Stimulated activated CD8-positive, alpha-beta memory T cell treated with anti-CD3 and anti-CD28 coated beads, Interleukin-7, amount 100 ng/mL, for 24 hours (primary cell): ENCODE measurements at places on chromosomes 3 and 15.

GRCh38 chr15:25022233-25022632 is 67.4 kb downstream of the SNRPN start:
- DNase-seq = no peak

DNA sequence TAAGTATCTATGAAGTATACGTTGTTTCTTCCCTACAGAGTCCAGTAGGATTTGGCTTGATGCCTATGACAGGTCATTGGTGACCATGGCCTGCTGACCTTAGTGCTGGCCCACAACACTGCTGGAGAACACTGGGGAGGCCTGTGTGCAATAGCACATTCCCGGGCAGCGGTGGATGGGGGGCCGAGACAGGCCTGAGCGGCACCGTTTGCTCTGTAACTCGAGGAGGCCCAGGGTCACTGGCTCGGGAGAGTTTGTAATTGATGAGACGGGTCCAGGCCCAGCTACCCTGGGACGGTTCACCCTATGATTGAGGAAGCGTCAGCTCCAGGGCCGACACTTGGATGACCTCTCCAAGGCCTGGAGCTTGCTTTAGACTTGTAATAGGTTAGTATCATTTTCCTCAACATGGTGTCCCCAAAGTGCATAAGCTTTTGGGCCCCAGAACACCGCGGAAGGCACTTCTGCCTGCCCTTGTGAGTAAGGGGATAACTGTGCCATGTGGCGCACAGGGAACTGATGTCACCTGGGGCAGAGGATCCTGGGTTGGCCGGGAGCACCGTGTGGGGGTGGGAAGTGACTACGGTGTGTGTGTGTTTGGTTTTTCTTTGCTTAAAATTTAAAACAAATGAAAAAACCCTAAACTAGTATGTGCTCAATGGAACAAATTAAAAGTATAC is 12.0 kb downstream of the TRPM1 start:
- DNase-seq = no peak

- DNase-seq = no peak
Observed at GRCh38 chr3:43180694-43181093, 74.8 kb upstream of the POMGNT2 start.

DNA sequence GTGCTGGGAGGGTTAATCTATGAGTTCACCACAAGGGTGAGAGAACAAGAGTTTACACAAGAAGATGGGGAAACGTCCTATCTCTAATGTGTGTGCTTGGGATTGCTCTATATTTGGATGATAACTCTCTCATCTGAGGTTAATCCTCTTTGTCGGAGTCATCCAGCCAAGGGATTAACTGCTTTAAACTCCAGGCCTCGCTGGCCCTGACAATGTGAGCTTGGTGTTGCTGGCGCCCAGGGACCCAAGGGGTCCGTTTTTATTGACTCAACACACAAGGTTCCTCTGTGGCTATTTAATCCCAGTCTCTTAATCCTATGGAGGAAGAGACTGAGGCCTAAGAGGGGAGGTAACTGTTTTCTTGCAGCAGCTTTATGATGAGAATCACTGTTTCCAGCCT is 14.2 kb downstream of the SV2B start:
- DNase-seq = no peak

- no peak for DNase-seq
Observed at GRCh38 chr3:38578081-38578475, 71.4 kb downstream of the SCN5A start.

GRCh38 chr15:77022646-77023575 is 28.0 kb downstream of the PSTPIP1 start:
- DNase-seq = no peak

- DNase-seq = no peak
Observed at GRCh38 chr3:44185396-44185915, 56.2 kb upstream of the TOPAZ1 start.

GRCh38 chr3:13193320-13194284 is 120.4 kb upstream of the IQSEC1 start:
- DNase-seq = no peak

DNA sequence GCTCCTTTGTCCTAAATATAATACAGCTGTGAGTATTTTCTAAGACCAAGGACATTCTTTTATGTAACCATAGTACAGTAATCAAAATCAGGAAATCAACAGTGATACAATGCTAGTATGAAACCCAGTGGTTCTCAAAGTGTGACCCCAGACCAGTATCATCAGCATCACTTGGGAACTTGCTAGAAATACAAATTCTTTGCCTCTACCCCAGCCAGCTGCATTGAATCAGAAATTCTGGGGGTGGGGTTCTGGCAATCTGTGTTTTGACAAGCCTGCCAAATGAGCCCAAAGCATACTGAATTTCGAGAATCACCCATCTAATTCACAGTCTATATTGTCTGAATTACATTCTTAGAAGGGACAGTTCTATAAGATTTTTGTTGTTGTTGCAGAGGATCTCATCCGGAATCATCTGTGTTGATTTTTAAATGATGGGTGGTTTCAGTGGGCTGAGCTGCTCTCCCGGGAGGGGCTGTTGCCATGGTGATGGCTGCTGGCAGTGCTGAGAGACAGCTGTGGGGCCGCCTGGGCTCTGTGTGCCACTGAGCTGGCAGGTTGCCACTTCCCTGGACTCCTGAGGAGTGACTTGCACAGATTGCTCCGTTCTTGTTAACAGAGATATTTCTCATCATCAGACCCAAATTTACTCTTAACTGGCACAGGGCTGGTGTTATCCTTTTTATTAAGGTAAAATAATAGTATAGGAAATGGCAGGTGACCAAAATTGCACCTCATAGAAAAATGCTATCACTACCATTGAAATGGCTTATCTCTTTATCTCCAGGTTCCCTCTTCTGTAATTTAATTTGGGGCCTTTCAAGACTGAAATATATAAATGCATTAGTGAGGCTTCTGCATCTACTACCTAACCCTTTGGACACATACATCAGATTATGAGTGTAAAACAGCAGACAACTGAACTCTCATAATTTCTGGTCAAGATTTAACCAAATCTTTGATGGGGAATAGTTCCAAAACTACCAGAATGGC is 56.5 kb downstream of the NEK11 start:
- DNase-seq = no peak

DNA sequence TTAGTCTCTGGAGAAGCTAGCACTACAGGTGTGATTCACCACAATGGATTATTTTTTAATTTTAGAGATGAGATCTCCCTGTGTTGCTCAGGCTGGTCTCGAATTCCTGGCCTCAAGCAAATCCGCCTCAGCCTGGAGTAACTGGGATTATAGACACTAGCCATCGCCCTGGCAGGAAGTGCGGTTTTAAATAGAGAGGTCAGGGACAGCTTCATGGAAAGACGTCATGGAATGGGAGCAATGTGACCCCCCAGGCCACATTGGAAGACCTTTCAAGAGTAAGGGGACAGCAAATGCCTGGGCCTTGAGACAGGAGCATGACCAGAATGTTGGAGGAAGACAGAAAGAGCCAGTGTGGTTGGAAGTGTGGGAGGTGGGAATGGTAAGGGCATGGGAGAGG is 2.2 kb upstream of the ISG20 start:
- no peak for DNase-seq

GRCh38 chr15:58517682-58518525 is 86.1 kb downstream of the LIPC start:
- DNase-seq = no peak

- DNase-seq = no peak
Observed at GRCh38 chr3:43176666-43177065, 70.8 kb upstream of the POMGNT2 start.

DNA sequence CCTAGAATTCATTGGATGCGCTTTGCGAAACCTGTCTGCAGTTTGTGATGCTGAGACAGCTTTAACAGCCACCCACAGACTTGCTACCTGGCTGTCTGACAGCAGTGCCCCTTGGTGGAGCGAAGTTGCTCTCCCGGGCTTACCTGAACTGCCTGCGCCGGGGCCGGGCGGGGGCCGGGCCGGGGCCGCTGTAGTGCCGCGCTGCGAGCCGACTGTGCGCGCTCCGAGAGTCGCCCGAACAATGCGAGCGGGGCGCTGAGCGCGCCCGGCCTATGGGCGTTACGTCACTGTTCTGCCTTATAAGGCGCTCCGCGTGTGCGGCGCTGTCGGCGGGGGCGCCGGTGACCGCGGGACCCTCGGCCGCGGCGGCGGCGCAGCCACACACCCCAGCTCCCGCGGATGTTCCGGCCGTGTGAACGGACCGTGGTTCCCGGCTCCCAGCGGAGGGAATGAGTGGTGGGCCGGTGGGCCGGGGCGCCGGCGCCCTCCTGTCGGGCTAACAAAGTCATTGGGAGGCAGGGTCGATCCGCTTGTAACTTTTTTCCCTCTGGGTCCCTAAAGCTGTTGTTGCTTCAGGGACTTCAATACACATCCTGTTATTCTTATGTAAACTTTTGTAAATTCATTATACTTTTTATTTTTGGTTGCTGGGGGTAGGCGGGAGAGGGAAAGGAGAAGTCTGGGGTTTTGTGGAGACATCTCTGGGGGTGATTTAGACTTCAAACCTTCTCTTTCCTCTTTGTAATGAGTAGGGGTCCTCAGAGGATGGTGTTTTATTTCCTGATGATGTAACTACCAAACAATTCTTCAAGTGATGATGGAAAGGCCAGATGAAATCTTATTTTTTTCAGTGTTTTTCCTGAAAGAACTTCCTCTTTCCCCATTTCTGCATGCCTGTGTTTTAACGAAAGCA is 58.5 kb downstream of the CMSS1 start:
- no peak for DNase-seq

GRCh38 chr15:42510258-42511006 is 15.0 kb downstream of the SNAP23 start:
- no peak for DNase-seq

DNA sequence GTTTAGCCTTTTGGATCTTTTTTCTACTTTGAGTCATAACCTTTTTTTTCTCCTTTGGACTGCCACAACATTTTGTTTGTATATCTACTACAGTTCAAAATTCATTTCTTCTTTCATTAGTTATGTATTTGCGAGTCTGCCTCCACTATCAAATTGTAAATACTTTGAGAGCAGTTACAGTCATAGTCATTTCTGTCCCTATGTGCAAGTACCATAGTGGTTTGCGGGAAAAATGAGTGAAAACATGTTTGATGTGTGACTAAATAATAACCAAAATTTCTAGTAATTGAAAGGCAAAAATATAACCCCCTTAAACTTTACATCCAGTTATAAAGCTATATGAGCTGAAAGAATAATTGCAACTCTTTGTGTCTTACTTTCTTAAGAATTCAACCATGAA is 45.8 kb upstream of the CCDC50 start:
- DNase-seq = no peak

GRCh38 chr15:60358935-60359682 is 38.7 kb downstream of the ANXA2 start:
- no peak for DNase-seq

DNA sequence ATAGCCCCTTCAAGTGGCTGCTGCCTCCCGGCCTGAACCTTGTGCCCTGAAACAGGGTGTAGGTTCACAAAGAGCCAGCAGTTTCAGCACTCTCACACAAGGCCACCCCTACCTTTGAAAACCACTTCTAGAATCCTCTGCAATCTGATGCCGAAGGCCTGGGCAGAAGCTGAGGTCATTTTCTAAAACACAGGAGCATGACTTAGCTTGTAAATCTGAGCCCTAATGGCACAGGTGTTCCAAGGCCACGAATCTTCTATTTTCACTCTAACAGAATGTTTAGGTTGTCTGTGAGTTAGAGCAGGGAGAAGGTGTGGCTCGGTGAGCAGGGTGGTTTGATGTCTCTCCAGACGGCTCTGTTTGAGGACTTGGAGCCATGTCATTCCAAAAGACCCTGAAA is 62.3 kb downstream of the SYNM start:
- no peak for DNase-seq

- DNase-seq = no peak
Observed at GRCh38 chr3:74443102-74443501, 171.4 kb downstream of the CNTN3 start.

DNA sequence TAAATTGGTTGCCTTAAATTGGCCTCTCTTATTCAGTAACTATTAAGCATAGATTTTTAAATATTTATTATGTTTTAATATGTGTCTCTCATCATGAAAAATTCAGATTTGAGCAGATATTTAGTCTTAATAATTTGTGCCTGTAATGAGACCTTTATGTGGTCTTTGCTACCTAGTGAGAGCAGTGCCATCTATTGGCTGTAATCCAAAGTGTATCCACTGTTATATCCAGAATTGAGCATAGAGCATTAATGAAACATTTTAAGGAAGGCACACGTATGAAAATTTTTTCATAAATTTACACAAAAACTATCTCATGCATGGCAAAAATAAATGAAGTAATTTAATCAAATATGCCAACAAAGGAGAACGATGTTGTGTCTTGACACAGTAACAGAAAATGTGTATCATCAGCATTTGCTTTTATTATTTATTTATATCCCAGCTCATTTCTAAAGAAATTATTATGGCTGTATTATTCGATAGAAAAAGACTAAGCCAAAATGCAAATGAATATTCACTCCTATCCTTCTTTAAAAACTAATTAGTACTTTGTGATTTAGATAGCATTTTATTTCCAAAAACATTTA is 203.5 kb downstream of the RSRC1 start:
- no peak for DNase-seq

- DNase-seq = no peak
Observed at GRCh38 chr3:126373146-126373613, 16.0 kb upstream of the KLF15 start.

GRCh38 chr15:60026555-60026954 is 22.4 kb downstream of the FOXB1 start:
- DNase-seq = no peak

DNA sequence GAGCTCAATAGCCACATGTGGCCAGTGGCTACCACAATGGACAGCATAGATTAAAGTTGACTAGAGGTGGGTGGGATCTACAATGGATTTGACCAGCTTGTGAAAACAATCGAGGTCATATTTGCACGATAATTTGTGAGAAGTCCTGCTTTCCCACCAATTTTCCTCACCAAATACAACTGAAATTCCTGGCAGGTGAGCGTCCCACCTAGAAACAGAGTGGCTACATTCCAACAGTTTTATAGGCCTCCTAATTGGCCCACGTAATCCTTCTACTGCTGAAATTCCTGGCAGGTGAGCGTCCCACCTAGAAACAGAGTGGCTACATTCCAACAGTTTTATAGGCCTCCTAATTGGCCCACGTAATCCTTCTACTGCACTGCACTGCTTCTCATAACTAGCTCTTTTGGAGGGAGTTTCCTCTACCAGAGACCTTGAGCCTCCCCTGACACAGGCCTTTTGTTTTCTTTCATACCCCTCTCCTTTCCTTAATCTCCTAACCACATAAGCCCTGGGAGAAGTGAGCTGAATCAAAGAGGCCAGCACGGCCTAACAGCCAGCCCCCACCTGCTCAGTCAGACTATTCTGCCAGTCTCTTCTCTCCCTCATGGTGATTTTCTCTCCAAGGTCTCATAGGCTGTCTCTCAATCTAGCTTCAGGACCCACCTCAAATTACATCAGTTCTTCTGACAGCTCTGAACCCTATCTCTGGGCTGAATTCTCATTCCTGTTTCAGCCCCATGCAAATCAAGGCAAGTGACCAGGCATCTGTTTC is 80.2 kb downstream of the BFSP2 start:
- DNase-seq = no peak

GRCh38 chr15:63283126-63283525 is 5.7 kb downstream of the APH1B start:
- DNase-seq = no peak

DNA sequence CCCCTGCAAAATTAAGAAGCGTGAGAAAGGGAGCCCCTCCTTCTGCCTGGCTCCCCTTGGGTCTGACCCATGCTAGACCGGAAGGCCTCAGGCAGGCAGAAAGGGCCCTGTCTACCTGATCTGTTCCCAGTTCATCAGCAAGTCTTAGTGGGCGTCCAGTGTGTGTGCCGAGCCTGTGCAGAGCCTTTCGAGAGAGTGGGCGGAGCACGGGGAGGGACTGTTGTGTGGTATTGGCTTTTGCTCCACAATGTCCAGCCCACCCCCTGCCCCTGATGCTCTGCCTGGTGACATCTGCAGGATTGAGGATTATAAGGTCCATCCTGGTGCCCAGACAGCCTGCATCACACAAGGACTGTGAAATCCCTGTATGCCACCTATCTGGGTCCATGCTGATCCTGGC is 82.9 kb downstream of the CHDH start:
- no peak for DNase-seq
